ENCODE measurements at places on chromosomes 7 and 10. TPM values are rescaled to one million over a fixed set of nuclear protein-coding genes. Genes with fewer than 3 reads are reported as not detected.

Gene PNLIPRP3
- not detected for total RNA-seq

Gene PRKAR2B
- total RNA-seq = 10.3 TPM

Gene BEND7
- total RNA-seq = 32.1 TPM

GRCh38 chr7:106026101-106026500 is 63.0 kb downstream of the CDHR3 start:
- no peak overlapping the region for H3K27ac ChIP-seq
- DNase-seq = no peak
- H3K36me3 ChIP-seq = no peaks in the 10 kb centered on the region
- no peaks in the 10 kb centered on the region for H3K4me1 ChIP-seq
- no peak overlapping the region for H3K4me3 ChIP-seq

DNA sequence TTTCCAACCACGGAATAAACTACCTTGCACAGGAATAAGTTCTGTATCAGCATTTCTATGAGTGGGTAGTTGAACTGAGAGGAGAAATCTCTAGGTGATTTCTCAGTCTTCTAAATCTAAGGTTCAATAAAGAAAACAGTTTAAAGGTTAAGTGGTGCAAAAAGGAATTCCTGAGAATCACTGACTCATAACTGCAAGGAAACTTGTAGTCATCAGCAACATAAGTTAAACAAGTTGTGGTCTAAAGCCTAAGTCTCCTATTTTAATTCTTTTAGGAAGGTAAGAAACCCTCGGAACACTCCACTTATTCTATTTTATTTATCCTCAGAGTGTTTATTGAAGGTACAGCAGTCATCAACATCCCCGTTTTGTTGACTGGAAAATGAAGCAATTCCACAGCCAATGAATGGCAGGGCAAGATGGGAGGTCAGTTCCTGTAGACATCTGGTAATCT is 92.4 kb upstream of the PIK3CG start:
- no peaks in the 10 kb centered on the region for H3K27me3 ChIP-seq
- no peak for DNase-seq
- H3K27ac ChIP-seq = no peak overlapping the region

DNA sequence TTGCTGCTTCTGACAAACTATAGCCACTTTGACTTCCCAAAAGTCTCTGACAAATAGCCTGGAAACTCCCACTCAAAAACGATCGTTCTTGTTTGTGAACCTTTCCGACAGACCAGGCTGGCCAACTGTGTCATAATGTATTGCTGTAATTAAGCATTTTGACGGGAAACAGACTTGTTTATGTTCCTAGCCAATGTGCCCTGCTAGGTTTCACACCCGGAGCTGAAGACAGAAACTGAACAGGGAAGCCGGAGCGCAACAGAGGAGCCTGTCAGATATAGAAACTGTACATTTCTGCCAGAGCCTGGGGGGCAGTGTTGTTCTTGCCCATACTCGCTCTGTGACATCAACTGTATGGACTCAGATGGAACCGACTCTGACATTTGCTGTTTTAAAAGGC is 55.3 kb upstream of the C7orf33 start:
- H3K27ac ChIP-seq = peak overlapping the region; percentile 6
- H3K4me1 ChIP-seq = no peaks in the 10 kb centered on the region
- no peak overlapping the region for H3K4me3 ChIP-seq
- no peaks in the 10 kb centered on the region for H3K27me3 ChIP-seq

All from stomach (tissue), 19 donors.